ENCODE measurements at places on chromosomes 1 and 21.

DNA sequence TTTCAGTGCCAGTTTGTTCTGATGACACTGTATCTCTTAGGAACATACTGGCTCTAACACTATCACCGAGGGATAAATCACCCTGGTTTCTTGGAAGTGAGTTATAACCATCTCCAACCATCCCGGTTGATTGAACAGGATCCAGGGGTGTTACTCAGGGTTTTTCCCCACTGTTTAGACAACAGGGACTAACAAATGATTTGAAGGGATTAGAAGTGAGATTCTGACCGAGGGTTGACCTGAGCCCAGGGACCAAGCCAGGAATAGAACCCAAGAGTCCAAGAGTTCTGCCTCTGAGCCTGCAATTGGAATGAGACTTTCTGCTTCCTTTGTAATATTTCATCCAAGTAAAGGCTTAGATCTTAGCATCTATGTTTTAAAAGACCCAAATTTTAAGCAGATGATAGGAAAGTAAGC, 154.0 kb downstream of the DHRS3 start:
- no peak for DNase-seq

DNA sequence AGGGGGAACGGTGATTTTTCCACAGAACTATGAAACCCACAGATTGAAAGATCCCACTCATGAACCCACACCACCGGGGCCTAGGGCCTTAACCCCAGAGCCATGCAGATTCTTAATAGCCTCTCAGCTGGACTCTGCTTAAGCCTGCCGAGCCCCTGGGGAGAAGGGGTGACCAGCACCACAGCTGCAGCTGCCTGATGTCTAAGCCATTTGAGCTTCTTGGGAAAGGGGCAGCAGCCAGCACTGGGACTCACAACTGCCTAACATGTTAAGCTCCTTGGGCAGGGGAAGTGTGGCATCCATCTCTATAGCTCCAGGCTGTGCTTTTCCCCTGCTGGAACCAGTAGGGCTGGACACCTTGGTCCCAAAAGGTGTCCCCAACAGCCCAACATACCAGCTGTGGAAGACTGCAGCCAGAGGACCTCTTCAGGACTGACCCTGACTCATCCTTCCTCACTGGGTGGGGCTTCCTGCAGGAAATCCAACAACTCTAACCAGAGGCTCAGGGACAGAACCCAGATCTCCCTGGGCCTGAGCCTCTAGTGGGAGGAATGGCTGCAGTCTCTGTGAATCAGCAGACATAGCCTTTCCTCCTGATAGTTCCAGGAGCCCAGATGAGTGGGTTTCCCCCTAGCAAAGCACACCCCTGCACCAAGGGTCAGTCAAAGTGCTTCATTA, 34.6 kb upstream of the FMO3 start:
- no peak for DNase-seq

GRCh38 chr1:42917241-42917495, 41.5 kb downstream of the SLC2A1 start:
- DNase-seq = no peak

DNA sequence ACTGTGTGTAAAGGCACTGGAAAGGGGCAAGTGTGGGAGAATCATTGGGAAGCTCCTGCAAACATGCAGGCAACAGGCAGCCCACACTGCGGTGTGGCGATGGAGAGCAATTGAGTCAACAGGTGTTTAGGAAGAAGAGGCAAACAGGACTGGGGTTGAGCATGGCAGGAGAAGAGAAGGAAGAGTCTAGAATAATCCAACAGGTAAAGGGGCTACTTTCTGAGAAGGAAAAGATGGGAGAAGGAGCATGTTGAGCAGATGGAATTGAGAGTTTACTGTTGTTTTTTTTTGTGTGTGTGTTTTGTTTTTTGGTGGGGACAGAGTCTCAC, 4.2 kb downstream of the DOP1B start:
- no peak for DNase-seq

DNA sequence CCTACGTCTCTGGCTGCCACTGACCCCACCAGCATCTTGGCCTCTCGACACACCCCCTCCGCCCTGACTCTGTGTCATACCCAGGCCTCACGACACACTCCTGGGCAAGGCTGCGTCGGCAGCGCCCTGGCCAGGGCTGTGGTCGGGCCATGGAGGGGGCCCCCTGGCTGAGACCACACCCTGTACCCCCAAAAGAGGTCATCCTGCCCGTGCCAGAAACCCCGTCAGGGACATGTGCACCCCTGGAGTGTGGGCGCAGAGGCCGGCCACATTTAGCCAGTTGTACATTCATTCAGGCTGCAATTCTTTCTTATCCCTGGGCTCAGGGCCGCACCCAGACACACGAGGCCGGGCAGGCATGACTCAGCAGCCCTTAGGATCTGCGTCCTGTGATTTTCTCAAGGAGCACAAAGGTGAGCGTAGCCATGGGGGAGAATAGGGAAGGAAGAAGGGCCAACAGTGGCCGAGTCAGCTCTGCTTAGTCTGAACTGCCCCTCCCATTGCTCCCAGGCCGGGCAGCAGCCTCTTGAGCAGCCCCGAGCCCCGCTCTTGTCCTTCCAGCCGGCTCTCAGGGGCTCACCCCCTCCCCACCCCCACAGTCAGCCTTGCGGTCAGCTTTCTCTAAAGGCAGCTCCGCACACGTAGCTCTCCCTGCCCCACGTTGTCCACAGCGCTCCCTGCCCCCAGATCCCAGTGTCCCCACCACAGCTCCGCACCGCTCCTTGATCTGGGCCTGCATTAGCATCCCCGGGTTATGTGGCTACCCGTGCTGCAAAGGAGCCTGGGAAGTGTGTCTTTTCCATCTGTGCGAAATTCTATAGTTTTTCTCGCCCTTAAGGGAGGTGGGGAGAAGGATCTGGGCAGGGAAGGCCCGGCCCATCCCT, 7.9 kb downstream of the CSTB start:
- DNase-seq = peak; percentile 91

- no peak for DNase-seq
Measured at GRCh38 chr1:39283858-39284257, 79.4 kb downstream of the MACF1 start.

GRCh38 chr1:218592688-218593087, 247.6 kb downstream of the TGFB2 start:
- DNase-seq = peak; percentile 41

GRCh38 chr21:45532826-45533360, 9.3 kb downstream of the SLC19A1 start:
- no peak for DNase-seq

- DNase-seq = peak; percentile 76
Measured at GRCh38 chr1:198151688-198152087, 5.1 kb upstream of the NEK7 start.

DNA sequence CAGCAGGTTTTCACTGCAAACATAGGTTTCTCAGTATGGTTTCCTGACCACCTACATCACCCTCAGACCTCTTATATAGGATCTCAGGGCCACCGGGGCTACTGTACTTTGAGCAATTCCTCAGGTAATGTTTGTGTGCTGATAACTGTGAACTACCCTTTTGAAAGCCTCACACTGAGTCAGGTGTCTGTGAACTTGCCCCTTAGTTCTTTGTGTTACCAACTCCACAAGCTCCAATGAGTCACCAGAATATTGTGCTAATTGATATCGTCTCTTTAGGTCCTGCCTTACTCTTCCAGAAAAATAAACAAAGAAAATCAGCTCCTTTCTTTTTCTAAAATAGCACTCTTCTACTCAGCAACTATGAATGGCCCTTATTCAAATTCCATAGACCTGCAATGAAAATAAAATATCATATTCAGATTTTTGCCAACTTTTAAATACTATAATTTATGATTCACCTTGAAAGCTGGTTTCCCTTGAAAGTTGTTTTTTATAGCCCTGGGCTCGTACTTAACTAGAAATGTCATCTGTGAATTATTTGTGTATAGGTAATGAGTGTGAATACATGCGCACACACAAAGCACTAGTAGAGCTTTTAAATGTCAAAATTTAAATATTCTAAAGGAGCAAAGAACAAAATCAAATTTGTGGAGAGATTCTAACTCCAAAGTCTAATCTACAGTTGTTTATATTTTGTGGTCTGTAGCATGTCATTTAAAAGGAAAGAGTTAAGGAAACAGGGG, 88.1 kb upstream of the WARS2 start:
- peak; percentile 81 for DNase-seq

DNA sequence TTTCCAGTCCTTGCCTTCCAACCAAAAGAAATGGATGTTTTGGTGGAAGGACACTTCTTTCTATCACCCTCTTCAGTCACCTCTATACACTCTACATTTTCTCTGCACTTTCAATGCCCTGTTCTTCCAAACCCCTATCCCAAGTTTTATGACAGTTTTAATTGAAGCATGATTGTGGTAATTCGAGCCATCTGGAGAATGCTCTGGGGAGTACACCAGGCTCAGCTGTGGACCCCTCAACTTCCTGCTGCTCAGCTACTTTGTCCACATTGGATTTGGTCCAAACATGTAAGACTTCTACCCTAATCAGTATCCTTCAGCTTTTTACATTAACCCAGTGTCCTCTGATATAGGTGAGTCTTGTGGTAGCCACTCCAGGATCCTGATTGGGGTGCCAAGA, 129.6 kb downstream of the SYT2 start:
- DNase-seq = no peak

DNA sequence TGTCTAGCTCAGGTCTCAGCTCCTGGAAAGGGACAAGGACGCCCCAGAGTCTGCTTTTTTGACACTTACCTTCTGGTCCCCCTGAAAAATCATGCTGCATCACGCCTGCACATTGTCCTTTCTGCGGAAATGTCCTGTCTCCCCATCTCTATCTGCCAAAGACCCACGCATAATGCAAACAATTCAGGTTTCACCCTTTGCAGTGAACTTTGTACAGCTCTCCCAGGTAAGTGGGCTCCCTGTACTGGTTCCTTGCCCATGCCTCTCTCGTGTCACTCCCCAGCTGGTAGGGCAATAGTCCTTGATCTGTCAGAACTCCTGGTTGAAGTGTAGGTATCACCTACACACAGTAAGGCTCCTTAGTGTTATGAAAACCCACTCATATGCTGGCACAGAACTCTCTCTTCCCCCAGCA, 102.9 kb upstream of the IRF2BP2 start:
- DNase-seq = no peak

GRCh38 chr1:241419986-241420385, 63.0 kb upstream of the RGS7 start:
- no peak for DNase-seq

All from renal cortical epithelial cell (primary cell).